ENCODE measurements at places on chromosomes 4 and X.

DNA sequence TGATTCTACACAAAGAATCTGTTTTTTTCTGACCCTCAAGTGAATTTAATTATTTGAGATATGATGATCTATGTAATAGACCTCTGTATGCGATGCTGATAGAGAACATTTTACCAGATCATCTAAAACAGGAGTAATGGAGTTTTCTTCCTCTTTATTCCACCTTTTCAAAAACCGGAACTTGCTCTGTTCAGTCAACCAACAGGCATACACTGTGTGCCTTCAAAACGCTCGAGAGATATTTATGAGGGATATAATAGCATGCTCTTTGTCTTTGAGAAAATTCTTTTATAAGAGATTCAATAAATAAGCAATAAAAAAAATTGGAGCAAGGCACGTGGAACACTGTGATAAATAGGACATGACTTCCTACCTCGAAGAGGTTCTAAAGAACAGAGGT, 2.0 kb downstream of the NYX start:
- no peak for DNase-seq

DNA sequence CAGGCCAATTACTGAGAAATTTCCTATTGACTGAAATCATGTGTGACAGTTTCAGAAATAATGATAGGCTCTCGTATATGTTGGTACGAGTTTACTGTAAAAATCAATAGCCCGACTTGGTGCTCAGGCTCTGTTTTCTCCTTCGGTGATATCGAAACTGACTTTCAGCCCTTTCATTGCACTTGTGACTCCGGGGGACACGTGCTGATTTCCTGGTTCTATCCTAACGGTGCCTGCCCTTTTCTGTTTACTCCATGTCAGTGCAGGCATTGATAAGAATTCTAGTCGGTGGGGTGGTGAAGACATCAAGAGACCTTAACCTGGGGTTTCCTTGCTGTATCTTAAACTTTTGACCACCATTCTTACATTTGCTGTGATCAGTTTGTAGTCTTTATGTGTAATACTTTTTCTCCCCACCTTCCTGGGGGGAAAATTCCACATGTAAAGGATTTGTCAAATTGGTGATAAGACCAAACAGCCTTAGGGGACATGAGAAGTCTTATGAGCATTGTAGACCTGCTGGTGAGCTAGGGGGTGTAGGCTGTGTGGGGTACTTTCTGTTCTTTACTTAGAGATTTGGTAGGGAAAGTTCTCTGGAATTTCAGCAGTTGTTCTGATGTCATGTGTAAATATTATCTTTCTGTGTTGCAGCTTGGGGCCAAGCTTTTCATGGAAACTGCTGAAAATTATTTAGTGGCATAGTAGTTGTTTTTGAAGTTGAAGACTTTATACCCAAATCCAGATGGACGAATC, 52.7 kb downstream of the TMEM131L start:
- DNase-seq = no peak

DNA sequence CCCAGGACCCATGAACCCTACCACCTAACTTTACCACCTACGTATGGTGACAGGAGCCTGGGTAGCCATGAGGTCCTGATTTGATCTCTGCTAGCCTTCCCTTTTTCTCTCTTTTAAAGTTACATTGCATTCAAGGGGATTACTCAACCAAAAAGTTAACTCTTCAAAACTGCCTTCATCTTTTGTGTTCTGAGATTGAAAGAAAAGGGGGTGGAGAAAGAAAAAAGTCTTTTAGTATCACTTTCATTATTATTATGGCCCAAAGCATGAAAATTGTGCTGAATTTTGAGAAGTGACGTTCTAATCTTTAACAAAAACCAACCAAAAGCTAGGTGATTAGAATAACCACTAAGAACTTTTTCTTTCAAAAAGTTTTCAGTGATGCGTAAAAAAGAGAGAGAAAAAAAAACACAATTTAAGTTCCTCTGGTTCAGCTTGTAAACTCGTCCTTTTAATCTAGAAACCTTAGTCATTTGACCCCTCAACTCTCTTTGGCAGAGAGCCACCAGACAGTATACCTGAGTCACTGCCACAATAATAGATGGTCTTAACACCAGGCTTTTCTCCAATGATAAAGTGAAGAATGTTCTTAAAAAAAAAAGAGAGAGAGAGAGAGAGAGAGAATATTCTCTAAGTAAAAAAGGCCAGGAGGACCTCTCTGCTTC, 347.4 kb upstream of the FGF13 start:
- no peak for DNase-seq

DNA sequence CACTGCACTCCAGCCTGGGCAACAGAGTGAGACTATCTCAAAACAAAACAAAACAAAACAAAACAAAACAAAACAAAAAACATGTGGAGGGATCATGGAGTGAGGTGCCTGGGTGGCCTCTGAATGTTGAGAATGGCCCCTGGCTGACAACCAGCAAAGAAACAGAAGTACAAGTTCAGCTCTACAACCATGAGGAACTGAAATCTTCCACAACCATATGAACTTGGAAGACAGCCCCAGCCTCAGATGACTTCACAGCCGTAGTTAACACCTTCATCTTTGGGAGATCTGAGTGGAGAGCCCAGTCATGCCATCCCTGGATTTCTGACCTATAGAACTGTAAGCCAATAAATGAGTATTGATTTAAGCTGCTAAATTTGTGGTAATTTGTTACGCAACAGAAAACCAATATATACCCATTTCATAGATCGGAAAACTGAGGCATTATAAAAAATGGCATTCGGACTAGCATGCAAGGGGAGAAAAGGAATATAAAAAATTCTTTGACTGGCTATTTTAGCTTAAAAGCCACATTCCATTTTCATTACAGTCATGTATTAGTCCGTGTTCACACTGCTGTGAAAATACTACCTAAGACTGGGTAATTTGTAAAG, 138.7 kb upstream of the RAPGEF2 start:
- no peak for DNase-seq

DNA sequence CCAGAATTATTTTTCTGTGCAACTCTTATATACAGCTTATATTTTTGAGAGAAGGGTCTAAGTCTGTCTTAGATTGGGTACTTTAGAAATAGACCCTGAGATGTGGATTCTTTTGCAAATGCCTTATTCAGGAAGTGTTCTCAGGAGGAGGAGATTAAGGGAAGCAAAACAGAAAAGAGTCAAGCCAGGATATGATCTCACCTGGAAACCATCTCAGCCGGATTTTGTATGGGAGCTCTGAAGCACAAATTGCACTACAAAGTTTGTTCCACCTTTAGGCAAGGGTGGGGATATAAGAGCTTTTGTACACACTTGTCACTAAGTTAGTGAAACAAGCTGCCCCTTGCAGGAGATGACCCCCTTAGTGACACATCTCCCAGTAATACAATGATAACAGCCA, 121.2 kb upstream of the GRPR start:
- DNase-seq = no peak

DNA sequence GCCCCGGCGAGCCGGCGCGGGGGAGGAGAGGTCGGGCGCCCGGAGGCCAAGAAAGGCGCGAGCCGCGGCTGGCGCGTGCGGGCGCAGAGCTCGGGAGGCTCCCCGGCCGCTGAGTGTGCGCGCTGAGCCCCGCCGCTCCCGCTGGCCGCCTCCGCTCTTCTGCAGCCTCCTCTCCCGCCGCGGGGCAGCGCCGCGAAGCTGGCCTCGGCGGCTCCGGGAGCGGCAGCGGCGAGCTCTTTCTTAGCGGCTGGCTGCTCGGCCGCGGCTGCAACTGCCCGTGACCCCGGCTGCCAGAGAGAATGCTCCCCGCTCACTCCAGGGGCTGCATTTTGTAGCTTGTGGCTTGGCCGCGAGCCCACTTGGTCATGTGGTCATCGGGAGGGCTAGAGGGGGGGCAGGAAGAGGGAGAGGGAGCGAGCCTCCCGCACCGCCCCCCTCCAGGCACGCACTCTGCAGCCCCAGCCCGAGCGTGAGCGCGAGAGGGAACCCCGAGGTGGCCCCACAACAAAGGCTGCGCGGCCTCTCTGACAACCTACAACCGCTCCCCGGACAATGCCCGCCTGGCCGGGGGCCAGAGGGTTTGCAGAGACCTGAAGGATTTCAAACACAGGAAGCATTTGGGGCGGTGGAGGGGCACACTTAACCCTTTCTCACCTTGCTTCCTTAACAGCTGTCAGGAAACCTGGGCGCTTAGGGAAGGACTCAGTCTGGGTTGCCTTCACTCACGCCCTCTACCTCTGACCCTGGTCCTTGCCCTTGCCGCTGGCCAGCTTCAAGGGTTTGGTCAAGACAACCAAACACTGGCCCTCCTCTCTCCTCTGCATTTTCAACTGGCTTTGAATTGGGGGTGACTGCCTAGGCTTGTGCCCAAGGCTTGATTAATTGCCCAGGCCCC, at the start of gene APLN:
TSS of gene APLN (minus strand) at position 305 of the 895 bp plus-strand sequence. CDS start 326 bp downstream, outside the sequence.
- DNase-seq = peak; percentile 26
